ENCODE measurements at places on chromosomes 12 and 14.
A peak's percentile ranks its signal among the peaks of the same experiment; 100 is the strongest.

- DNase-seq = peak; percentile 10
These were observed 311.9 kb downstream of the DAD1 start for GRCh38 chr14:22276913-22277816.

DNA sequence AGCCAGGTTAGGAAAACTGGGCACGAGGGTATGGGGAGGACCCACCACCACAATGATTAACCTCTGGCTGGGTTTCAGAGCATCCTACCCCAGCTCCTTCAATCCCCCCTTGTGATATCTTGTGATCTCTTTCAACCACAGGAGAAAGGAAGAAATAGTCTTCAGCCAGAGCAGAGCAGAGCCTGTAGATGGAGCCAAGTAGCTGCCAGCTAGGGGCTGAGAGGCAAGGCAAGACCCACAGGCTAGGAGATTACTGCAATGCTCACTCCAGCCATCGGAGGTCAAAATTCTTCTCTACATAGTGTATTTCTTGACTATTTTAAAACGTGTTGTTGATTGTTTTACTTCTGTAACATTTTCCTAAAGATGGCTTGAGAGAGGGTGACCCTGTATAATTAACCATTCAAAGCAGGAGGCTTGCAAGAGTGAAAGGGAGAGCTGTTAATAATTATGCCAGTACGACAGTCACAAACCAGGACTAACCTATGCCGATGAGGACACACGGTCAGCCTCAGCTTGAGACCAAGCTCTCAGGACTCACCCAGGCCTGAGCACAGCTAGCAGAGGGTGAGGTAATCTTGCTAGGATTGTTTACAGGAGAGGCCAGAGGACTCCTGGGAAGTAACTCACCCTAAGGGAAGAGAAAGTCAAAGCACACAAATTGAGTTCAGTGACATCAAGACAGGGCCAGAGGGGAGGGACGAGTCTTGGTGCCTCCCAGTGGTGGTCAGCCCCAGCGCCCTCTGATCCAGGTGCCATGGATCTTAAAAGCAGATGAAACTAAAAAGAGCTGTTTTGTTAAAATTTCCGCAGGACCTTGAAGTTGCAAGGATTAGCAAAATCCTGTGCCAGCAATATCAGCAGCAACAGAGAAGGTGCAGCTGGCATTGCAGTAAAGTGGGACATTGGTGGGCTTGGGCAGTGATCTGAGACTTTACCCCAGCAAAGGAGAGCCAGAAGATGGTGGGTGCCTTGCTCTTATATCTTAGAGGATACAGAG lies 29.8 kb upstream of the CDKN3 start:
- no peak for DNase-seq

- no peak for DNase-seq
These were observed 52.9 kb upstream of the DIO3 start for GRCh38 chr14:101508196-101508947.

DNA sequence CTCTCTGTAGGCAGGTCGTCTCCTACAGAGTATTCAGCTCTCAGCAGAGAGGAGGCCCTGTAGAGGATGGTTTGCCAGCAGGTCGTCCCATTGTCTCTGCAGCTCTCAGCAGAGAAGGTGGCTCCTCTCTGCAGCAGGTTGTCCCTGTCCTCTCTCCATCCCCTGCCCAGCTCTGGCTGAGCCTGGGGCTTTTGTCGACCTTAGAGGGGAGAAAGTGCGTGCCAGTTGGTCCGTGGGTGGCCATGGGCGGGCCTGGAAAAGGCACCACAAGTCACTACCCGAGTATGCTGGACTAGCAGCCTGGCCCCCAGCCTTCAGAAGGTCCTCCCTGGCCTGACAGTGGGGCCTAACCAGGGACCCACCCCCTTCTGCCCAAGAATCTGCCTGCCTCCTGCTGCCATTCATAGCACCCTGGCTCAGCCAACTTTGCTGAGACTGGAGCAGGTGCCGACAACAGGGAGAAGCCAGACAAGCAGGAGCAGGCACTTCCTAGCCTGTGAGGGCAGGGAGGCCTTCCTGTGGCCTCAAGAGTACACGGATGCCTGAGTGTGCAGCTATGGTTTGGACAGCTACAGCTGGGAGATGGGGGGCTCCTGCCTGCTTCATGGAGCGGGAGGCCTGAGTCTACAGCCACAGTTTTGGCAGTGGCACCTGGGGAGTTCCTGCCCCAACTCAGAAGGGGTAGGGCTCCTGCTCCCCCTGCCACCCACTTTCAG lies 59.7 kb upstream of the KCNH3 start:
- DNase-seq = no peak

- no peak for DNase-seq
These were observed 14.9 kb upstream of the MCRS1 start for GRCh38 chr12:49582850-49583249.

DNA sequence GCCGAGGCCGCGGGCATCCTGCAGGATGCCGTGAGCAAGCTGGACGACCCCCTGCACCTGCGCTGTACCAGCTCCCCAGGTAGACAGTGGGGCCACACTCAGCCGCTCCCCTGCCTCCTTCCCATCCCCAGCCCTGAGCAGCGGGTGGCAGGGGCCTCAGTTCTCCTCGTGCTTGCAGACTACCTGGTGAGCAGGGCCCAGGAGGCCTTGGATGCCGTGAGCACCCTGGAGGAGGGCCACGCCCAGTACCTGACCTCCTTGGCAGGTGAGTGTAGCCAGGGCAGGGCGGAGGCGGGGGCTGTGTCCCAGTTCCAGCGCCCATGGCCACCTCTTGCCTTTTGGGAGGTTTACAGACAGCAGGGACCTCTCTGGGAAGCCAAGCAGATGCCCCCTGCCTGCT lies 22.9 kb downstream of the HIP1R start:
- DNase-seq = no peak

DNA sequence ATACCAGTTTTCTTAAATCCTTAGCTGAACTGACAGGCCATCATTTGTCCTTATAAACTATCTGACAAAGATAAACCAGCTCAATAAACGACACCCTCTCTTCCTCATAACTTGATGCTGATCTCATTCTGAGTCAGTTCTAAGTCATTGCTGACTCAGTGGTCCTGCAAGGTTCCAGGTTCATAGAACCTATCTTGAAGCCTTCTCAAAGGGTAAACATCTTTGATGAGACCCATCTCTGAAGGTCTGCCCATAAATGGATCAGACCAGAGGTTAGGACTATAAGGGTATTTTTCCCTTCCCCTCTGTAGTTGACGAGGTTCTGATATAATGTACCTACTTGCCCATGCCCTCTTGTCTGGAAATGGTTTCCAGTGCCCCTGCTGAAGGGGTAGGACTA lies 11.9 kb downstream of the NAA25 start:
- no peak for DNase-seq

GRCh38 chr12:6428326-6428725 lies 16.4 kb upstream of the CD27 start:
- DNase-seq = no peak

- no peak for DNase-seq
These were observed 50.9 kb downstream of the TRPV4 start for GRCh38 chr12:109782326-109782703.

GRCh38 chr14:23160924-23161522 lies 22.4 kb downstream of the SLC7A8 start:
- no peak for DNase-seq

DNA sequence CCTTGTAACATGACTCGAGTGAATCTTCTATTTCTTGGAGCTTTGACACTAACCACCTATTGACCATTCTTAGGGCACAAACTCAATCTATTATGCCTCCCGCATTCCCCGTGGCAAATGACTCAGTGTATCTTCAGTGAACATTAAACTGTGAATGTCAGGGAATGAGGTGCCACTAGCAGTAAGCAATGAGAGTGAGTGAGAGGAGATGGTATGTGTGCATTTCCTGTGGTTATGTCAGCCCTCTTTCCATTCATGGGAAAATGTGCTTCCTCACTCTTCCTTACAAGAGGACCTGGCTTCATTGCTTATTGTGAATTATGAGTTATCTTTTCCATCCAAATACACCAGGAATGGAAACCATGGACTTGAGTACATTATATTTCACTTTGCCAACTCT lies 229.2 kb downstream of the EMP1 start:
- no peak for DNase-seq

DNA sequence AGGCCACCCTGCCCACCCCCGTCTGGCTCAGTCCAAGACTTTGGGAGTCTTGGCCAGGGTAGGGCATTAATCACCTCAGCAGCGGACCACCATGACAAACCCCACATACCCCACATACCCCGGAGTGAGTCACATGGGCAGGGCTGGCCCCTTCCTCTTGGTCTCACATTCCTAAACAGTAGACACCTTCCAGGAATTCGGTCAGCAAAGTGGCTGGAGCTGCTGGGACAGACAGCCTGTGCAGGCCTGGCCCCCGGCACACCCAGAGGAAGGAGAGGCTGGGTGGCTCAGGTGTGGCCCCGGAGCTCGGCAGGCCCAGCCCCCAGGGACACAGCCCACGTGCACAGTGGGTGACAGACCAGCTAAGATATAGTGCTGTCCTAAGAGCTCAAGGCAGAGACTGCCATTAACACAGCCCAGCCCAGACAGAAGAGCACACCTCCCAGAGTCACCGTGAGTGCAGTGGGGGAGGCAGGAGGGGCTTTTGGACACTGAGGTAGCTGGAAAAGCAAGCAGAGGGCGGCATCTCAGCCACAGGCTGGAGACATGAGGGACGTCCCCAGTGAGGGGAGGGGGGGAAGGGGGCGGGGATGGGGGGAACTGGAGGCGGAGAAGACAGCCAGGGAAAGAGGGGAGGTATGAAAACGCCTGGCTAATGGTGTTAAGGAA lies 24.0 kb downstream of the CCDC85C start:
- DNase-seq = no peak

DNA sequence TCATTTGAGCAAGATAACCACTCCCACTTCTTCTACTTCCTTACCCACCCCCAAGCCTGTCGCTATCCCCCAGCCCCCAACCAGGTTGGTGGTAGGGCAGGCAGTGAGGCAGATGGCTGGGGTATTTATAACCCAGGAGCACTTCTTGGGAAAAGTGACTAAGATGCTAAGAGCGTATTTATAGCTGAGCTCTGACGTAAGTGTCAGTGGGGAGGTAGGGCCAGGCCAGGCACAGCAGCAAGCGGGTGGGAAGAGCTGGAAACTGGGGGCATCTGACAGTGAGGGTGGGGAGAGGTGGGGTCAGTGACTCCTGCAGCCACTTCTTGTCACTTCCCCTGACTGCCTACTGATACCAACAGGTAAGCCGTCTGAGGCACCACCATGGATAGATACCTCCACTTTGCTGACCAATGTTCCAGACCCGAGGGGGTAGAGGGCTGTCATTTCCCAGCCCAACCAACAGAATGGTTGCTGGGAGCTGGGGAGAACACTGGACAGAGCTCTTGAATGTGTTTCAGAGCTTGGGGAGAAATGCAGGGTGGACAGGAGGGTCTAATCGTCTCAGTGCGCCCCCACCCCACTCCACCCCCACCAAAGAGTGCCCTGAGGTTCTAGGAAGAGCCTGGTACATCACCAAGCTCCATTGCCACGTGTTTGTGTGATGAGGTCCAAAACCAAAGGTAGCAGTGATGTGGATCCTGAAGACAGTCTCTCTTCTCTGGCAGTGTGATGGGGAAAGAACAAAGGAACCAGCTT lies 2.7 kb upstream of the INHBE start:
- no peak for DNase-seq

- no peak for DNase-seq
These were observed 21.4 kb downstream of the PACS2 start for GRCh38 chr14:105335735-105336476.

GRCh38 chr12:11767798-11768197 lies 118.3 kb downstream of the ETV6 start:
- no peak for DNase-seq

GRCh38 chr12:44509471-44509870 lies 366.6 kb downstream of the NELL2 start:
- no peak for DNase-seq

DNA sequence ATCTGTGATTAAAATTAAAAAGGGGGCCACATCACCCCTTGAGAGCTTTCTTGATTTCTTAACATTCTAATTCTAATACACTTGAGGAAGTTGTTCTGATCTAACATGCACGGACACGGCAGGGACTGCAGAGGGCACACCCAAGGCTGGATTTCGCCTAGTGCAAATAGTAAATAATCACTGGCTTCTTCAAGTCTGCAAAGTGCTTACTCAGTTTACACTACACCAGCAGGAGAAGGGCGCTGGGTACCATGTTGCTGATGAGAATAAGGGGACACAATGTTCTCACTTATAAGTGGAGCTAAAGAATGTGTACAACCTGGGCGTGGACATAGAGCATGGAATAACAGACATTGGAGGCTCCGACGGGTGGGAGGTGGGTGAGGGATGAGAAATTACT lies 34.2 kb downstream of the TBX5 start:
- DNase-seq = no peak

DNA sequence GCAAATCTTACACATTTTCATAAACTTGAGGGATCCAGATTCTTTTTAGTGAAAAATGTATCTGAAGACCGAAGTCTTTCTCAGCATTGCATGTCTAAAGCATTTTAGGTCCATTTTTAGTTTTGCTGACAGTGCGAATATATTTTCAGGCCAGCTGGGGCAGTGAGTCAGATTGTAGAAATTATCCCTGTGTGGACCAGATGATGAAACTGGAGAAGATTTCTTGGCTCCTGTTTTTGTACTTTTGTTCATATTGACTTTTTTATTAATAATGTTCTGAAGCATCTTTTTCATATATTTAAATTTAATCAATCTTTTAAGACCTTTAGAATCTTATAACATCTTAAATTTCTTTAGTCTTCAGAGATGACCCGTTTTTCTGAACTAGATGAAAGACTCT lies 173.1 kb downstream of the FLRT2 start:
- no peak for DNase-seq

GRCh38 chr14:88975043-88975830 lies 150.8 kb downstream of the TTC8 start:
- no peak for DNase-seq

DNA sequence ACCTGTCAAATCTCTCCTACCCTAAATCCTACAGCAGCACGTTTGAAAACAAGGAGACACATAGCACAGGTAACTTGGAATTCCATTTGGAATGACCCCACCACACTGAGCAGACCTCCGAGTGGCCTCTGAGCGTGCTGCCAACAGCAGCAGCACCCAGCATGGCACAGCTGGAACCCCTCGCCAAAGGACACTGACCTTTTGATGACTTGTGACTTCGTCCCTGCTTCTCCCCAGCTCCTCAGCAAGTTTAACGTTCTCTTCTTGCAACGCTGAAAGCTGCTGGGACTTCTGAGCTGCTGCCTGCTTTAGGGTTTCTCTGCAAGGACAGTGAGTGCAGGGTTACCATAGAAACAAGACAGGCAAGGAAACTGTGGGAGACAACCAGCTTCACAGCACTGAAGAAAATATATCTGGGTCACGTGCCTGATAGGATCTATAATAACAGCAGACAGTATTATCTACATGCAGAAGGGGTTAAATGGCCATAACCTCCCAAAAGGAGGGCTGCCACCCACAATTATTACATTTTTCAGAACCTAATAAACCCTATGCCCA lies 43.3 kb upstream of the VPS33A start:
- no peak for DNase-seq
